Effector CD4-positive, alpha-beta T cell (primary cell): ENCODE measurements at places on chromosomes 16 and 17.

- DNase-seq: no peak
These were observed 27.8 kb downstream of the ARHGAP27 start for GRCh38 chr17:45404870-45405249.

DNA sequence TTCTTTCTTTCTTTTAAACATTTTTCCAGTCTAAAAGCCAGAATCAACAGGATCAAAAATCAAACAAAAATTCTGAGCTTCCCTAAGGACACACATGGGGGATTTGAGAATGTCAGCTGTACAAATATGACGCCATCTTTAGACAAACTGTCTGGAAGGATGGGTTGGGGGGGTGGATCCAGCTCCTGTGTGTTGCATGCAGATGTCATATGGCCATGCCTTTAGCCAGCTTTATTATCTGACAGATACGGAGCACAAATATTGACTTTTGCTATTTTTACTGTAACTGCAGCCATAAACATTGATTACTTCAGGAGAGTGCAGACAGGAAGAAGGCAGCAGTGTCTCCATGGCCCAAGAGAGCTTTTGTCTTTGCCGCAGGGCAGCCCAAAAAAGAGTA, 279.4 kb upstream of the ELAC2 start:
- no peak for DNase-seq

DNA sequence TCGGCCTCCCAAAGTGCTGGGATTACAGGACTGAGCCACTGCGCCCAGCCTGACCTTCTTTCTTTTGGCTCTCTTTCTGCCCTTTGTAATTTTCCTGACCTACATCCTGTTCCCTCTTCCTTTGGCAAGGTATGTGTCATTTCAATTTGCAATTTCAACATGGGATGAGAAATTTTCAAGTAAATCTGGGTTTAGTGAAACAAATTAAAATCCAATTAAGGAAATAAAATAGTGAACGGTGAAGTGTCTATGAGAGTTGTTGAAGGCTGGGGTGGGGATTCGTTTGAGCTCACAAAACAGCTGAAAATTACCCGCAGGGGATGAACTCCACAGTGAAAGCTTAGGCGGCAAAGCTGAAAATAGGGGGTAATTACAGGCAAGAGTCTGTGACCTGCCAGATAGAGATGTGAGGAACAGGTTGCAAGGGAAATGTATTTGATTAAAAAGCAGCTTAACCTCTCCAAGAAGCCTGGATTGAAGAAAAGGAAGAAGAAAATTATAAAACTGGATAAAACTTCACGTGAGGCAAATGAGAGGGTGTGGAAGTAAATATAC, 277.7 kb downstream of the UTP18 start:
- DNase-seq: no peak

GRCh38 chr17:49748223-49748622, 15.7 kb downstream of the FAM117A start:
- no peak for DNase-seq
